ENCODE measurements at places on chromosomes 5 and 9. TPM values are rescaled to one million over a fixed set of nuclear protein-coding genes. Genes with fewer than 3 reads are reported as not detected.

GRCh38 chr9:23941051-23941450 lies 115.0 kb upstream of the ELAVL2 start:
- no peak for DNase-seq

The FBP2 gene
- total RNA-seq = 0.38 TPM

DNA sequence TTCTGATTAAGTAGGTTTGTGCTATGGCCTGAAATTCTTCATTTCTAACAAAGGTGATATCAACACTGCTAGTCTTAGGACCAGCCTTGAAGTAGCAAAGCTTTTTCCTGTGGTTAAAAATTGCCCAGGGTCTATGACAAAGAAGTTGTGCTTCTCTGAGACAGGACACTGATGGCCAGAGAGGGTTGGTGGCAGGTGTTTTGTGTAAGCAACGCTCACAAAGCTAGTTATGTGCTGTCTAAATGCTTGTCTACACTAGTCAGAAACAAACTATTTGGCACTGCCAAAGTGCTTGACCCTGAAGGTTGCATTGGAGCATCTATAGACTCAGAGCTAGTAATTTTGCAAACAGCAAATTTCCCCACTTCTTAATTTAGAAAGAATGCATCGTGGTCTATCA lies 44.1 kb upstream of the SELENOP start:
- DNase-seq = no peak

DNA sequence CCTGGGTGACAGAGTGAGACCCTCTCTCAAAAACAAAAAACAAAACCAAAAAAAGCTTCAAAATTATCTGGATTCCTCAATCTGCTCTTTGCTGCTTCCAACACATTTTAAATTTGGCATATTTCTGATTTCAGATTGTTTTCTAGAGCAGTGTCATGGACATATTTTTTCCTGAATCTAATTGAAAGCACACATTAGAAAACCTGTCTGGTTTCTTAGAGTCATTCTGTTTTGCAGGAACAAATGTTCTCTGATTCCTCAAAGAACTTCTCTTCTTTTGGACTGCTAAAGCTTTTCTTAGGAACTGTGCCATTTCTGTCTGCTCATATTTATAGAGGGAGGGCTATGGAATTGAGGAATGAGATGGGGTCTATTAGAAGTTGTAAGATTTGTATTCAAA lies 81.6 kb downstream of the RAI14 start:
- DNase-seq = no peak

- no peak for DNase-seq
These were observed 7.3 kb downstream of the DNAJB5 start for GRCh38 chr9:34996905-34997279.

The FOXD4L6 gene
- 0.09 TPM for total RNA-seq

DNA sequence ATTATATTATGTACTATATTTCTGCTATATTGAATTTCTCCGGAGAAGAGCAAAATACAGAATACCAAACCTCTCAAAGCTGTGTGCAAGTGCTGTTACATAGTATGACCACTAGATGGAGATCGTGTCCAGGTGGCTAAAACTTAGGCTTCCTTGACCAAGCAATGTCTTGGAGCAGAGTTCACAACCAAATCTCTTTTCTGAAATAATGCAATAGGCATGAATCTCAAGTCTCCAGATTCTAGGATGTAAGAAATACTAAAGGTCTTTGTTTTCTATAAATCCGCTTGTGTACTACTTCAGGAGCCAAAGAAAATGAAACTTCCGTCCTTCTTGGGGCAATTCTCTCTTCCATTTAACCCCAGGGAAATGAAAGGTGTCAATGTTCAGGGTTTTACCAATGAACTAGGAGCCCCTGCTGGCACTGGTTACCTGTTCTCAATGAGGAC lies 181.5 kb upstream of the RAI14 start:
- no peak for DNase-seq

GRCh38 chr5:149873896-149874295 lies 70.7 kb downstream of the PDE6A start:
- DNase-seq = no peak

All from thymus (tissue), 14 donors.